Stimulated activated CD8-positive, alpha-beta memory T cell treated with anti-CD3 and anti-CD28 coated beads, Interleukin-7, amount 100 ng/mL, for 1 hour (primary cell): ENCODE measurements at places on chromosomes 2 and 18.

DNA sequence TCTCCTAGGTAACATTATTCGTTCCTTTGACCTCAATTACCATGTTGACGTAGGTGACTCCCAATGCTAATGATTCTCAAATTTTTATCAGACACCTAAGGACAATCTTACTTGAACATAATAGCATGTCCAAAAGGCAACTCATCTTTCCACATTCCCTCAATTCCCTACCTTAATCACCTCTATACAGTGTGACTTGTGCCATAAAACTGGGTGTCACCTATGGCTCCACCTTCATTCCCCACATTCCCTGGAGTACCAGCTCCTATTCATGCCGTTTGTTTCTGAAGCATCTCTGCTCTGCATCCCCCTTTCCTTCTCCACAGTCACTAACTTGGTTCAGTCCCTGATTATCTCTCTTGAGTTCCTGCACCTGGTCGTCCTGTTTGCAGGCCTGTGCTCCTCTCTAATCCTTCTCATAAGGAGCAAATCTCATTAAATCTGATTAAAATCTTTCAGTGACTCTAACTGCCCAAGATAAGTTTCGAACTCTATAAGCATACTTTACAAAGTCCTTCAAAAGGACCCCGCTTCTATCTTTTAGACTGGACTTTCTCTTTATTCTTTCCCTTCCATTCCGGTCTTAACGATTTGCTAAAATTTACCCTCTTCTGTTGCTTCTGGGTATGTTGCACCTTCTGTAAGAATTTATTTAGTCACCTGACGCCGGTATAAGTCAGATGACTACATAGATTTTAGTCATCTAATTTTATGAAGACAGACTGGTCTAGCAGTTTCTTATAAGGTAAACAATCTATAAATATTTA lies 128.7 kb downstream of the OSBPL1A start:
- DNase-seq = no peak

DNA sequence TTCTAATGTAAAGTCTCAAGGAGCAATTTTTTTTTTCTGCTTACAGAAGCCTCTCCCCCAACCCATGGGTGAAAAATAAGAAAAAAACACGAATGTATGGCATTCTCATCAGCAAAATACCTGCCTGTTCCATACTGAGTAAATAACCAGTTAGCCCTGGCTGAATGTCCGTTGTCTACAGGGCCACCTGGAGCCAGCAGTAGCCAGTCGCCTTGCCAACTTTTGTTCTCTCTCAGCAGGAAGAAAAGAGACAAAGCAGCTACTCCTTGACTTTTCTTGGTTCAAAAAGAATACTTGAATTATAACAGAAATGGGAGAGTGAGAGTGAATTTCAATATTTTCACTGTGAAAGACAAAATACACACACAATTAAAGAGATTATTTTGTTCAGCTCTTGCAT lies 532.9 kb upstream of the CRIM1 start:
- no peak for DNase-seq

GRCh38 chr18:62957885-62958472 lies 242.6 kb downstream of the PHLPP1 start:
- no peak for DNase-seq

GRCh38 chr2:16134436-16135165 lies 194.3 kb downstream of the MYCN start:
- no peak for DNase-seq

- DNase-seq = no peak
Observed at GRCh38 chr18:3350566-3351527, 88.9 kb downstream of the MYL12B start.

- no peak for DNase-seq
Observed at GRCh38 chr2:115169814-115170213, 727.4 kb downstream of the DPP10 start.

DNA sequence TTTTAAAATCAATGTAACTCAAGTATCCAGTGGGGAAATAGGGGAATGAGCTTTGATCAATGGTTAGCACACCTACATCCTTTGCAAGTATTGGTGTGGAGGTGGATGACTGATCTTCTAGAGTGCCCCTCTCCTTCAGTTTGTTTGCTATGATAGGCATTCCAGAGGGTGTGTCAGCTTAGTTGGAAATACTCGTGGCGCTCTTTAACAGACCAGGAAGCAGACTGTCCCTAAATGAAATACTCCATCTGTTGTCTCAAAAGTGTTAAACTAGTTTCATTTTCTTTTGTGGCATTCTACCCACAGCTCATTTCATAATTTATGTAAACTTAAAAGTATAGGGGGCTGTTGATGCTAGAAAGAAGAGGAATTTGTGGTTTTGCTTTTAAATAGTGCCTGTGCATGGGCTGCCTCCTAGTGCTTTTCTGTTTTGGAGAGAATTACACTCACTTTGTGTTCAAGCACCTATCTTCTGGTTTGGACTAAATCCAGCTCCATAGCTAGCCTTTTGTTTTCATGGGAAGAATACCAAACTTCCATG lies 66.2 kb downstream of the STAT1 start:
- DNase-seq = no peak

DNA sequence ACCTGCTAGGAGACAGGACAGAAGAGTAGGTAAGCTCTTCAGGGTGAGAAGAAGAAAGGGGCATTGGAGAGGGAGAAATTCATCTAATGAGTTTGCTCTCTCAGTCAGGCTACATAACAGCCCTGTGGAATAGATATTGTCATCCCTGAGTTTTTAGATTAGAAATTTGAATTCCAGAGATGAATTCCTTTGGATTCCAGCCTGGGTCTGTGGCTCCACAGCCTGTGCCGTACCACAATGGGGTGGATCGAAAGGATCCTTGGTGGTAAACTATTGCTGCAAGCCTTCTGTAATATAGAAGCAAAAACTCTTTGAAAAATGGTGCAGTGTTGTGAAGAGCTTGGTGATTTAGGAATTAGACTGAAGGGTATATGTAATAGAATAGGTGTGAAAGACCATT lies 21.0 kb downstream of the MYO1B start:
- no peak for DNase-seq

DNA sequence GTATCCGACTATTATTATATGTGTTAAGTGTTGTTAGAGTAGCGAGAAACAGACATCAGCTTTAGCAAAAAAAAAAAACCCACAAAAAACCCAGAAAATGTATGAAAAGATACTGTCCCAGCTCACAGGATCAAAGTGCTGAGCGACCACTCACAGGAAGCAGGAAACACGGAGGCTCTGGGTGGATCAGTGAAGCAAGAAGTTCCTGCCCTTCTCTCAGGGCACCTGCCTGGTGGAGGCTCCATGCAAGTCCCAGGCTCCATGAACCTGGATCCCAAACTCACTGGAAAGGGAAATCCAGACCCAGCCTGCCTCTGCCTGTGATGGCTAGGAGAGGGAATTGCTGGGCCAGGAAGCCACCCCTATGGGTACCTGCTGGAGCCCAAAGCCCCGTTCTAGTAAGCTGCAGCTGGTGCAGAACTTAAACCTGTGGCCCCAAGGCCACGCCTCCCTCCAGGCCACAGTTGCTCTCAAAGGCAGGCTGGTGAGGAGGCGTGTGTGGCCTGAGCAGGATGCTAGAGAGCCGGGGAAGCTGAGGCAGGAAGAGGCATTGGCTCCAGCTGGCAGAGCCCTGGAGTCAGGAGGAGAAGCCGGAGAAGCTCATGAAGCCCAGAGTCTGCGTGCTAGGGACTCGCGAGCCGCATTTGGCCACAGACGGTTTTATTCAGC lies 63.5 kb upstream of the TAF1B start:
- peak; percentile 18 for DNase-seq

GRCh38 chr2:5521461-5521860 lies 170.7 kb upstream of the SOX11 start:
- DNase-seq = no peak

DNA sequence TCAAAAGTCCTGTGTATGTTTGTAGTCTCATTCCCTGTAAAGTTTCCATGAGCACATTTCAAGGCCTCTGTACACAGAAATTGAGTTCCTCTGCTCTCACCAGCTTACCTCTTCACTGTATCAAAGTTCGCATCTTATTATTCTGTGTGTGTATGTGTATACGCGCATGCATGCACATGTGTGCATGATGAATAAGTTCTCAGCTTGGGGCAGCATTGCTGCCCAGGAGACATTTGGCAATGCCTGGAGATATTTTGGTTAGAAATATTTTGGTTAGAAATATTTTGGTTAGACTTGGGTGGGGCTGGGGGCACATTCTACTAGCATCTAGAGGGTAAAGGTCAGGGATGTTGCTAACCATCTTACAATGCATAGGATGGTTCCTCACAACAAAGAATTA lies 23.4 kb downstream of the TCF7L1 start:
- no peak for DNase-seq

- no peak for DNase-seq
Observed at GRCh38 chr2:68423966-68424650, 43.0 kb downstream of the FBXO48 start.

DNA sequence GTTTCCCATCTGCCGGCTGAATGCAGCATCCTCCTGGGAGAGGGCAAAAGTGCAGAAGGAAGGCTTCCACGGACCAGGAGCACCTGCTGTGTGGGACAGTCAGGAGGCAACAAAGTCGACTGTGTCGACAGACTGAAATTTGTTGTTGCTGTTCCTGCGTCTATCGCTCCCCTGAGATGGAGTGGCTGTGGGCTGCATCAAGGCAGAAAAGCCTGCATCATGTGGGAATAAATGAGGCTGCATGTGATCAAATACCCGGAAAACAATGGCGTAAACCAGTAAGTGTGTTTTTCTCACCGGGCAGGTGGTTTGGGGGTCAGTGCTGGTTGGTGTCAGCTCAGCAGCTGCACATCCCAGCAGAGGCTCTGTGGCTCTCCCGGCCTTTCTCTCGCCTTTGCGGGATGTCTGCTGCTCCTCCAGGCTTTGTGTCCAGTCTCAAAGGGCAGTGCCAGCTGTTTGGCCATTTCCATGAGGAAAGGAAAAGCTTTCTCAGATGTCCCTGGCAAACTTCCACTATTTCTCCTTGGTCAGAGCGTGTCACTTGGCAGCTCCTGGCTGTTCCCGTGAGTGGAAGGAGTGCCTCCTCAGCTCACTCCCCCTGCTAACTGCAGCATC lies 262.4 kb downstream of the NDUFA10 start:
- no peak for DNase-seq

DNA sequence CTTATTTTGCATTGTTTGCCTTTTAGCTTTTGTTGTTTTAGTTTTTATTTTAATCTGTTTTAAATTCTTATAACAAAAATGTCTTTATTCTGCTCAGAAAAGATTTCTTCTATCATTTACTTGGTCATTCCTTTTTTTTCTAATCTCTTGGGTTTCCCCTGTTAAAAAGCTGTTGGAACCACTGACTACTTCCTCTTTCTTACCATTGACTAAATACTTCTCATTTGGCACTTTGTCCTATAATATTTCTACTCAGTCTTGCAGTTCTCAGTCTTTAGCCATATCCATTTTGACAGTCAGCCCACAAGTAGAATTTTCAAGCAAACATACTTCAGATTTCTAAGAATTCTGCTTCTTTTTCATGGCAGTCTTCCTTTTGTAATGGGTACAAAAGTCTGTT lies 567.2 kb downstream of the SATB2 start:
- DNase-seq = no peak

GRCh38 chr18:49050452-49050851 lies 99.7 kb upstream of the SMAD7 start:
- no peak for DNase-seq

GRCh38 chr2:85951351-85952067 lies 62.7 kb upstream of the ST3GAL5 start:
- no peak for DNase-seq

- DNase-seq = no peak
Observed at GRCh38 chr2:30780776-30781330, 26.4 kb downstream of the CAPN13 start.

- DNase-seq = no peak
Observed at GRCh38 chr2:102895376-102895775, 133.5 kb downstream of the TMEM182 start.

DNA sequence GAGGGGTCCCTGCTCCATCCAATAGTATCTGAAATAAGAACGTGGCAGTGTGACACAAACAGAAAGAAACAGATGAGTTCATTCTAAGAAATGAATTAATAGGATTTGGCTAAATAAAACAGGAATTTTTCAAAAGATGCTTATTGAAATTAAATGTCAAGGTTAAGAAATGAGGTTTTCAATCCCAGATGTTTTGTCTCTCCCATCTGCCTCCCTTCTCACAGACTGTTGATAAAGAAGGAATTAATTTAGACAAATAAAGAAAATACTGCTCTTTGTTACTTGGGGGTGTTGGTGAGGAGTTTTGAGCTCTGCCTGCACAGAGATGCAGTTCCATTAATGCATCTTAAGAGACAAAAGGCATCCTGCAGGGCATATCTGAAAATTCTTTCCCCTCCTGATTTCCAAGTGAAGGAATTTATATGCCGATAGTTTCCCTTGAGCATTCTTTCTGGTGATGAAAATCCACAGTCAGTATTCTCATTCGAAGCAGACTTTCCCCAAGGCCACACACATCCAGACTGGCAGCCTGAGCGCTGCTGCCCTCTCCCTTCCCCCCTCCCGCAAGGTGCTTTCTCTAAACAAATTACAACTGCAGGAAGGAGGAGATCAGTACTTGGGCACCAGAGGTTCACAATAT lies 385.4 kb upstream of the RND3 start:
- DNase-seq = no peak

DNA sequence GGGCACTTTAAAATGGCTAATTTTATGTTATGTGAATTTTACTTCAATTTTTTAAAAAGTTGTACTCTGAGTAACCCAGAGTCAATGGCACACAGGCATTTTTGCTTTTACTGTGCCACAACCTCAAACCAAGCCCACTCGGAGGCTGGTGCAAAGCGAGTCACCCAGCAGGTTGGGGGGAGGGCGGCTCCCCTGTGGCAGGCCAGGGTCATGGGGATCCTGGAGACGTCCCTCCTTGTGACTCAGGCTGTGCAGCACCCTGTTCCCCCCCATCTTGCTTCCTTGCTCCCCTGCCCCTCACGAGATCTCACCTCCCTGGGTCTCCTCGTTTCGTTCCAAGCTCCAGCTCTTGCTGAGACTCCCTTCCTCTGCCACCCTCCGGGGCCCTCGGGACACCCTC lies 58.6 kb downstream of the POMC start:
- DNase-seq = no peak

- DNase-seq = no peak
Observed at GRCh38 chr18:8208716-8209115, 400.5 kb upstream of the RAB12 start.

DNA sequence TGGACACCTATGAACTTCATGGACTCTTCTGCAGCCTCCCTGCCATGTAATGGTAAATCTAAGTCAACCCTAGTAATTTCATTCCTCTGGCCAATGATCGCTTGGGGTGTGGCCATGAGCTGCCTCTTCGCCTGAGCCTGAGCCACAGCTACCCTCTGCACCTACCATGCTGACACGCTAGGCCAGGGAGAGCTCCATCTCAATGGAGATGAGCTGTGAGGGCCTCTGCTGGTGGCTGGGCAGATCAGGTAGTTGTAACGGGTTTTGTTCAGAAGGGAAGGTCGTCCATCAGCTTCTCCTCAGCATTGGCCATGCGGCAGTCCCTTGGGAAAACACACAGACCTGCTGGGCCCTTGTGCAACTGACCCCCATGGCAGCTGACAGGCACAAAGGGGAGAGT lies 24.4 kb downstream of the MPHOSPH10 start:
- no peak for DNase-seq

DNA sequence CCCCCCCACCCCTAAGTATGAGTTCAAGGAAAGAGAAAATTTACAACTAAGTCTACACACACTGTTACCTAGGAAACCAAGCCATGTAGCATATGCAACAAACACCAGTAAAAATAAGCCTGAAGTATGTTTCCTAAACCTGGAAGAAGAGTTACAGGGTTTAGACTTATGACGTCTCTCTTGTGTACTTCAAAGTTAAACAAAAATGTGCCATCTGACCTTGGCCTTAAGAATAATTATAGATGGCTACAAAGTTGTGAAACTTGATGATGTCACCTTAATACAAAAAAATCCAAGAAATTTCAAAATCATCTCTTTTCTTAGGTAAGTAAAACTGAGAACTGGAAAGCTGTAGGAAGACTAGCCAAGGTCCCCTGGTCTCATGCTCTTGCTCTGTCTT lies 297.6 kb upstream of the NRXN1 start:
- no peak for DNase-seq

GRCh38 chr2:42345986-42346385 lies 15.0 kb downstream of the COX7A2L start:
- DNase-seq = no peak
